ENCODE measurements at places on chromosomes 16 and 17.

GRCh38 chr17:43803758-43804157 is 23.5 kb downstream of the CFAP97D1 start:
- H3K4me3 ChIP-seq = no peak overlapping the region
- H3K27me3 ChIP-seq = no peaks in the 10 kb centered on the region
- no peak overlapping the region for H3K27ac ChIP-seq
- no peaks in the 10 kb centered on the region for H3K4me1 ChIP-seq

- DNase-seq = no peak
Observed at GRCh38 chr17:79644617-79645016, 33.8 kb upstream of the RBFOX3 start.

- no peak overlapping the region for H3K4me3 ChIP-seq
- H3K27ac ChIP-seq = no peak overlapping the region
- no peaks in the 10 kb centered on the region for H3K36me3 ChIP-seq
- H3K4me1 ChIP-seq = no peaks in the 10 kb centered on the region
Observed at GRCh38 chr16:55539049-55539448, 27.4 kb upstream of the CAPNS2 start.

DNA sequence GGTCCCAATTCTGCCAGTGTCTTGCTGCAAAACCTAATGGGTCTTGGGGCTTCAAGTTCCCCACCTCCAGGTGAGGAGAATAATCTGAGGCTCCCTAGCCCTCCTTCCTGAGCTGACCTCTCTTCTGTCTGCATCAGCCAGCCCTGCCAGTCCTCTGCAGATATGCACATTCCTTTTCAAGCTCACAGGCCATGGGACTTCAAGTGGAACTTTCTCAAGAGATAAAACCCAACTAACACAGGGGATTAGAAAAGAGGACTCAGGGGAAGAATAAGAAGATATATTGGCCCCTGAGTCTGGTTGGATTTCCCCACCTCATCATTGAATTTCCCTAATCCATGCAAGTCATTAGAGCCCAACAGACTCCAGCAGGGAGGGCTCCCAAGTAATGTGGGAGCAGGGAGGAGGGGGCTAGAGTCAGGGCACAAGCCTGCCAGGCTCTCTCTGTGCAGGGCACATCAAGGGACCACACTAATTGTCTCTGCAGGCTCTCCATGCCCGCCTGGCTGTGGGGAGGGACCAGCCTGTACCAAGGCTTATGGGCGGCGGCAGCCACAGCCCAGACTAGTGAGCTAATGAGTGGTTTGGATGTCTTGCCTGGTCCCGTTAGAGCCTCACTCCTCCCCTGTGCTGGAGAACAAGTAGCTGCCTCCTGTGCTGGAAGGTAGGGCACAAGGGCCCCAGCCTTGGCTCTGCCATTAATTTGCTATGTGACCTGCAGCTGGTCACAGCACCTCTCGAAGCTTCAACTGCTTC is 1.2 kb downstream of the KRT14 start:
- no peaks in the 10 kb centered on the region for H3K27me3 ChIP-seq
- no peak overlapping the region for H3K4me3 ChIP-seq
- H3K27ac ChIP-seq = no peak overlapping the region
- no peaks in the 10 kb centered on the region for H3K36me3 ChIP-seq

DNA sequence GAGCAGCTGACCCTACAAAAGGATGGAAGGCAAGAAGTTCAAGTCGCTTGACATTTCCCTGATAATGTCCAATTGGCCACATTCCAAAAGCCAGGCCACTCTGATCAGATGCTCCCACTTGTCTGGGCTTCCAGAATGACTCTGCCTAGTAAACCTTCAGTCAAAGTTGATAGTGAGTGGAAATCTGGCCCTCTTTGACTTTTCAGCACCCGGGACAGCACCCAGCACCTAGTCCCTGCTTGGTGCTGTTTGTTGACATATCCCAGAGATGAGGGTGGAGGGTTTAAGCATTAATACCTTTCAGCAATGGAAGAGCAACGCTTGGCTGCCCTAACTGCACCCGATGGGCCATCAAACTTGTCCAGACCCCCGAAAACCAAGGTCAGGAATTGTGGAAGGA is 131.3 kb downstream of the AIPL1 start:
- DNase-seq = peak; percentile 83
- H3K4me3 ChIP-seq = no peak overlapping the region
- no peaks in the 10 kb centered on the region for H3K36me3 ChIP-seq
- no peaks in the 10 kb centered on the region for H3K27me3 ChIP-seq
- no peaks in the 10 kb centered on the region for H3K4me1 ChIP-seq
- no peak overlapping the region for H3K27ac ChIP-seq

DNA sequence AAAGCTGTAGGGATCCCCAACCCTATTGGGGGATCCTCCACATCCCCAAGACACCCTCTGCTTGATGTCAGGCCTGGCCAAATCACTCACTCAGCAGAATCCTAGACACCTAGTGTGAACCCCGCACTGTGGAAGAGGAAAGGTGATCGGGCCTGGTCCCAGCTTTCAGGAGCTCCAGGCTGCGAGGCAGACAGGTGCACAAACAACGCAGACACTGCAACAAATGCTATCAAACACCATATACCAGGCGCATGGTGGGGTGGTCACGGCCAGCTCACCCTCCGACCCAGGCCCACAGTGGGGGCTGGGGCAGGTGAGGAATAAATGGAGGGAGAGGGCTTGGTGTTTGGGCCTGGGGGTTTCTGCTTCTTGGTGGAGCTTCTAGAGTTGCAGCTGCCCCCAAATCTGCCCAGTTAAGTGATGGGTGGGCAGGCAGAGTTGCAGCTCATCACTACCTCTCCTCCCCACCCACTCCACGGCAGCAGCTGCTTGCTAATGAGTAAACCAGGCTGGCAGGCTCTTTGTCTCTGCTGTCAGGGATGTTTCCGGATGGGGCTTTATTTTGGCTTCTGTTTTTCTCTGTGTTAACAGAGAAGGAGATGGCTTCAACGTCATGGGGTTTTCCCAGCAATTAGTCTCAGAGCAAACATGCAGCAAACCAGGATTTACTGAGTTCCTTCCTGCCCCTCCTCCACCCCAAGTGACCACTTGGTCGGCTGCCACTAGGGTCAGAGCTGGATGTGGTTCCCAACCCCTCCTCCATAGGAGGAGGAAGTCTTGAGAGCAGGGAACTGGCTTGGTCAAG is 46.6 kb downstream of the PECAM1 start:
- peaks cover 25% of the 10 kb centered on the region for H3K4me1 ChIP-seq
- peak; percentile 46 for DNase-seq
- peak overlapping the region; percentile 78 for H3K27ac ChIP-seq
- H3K4me3 ChIP-seq = no peak overlapping the region

DNA sequence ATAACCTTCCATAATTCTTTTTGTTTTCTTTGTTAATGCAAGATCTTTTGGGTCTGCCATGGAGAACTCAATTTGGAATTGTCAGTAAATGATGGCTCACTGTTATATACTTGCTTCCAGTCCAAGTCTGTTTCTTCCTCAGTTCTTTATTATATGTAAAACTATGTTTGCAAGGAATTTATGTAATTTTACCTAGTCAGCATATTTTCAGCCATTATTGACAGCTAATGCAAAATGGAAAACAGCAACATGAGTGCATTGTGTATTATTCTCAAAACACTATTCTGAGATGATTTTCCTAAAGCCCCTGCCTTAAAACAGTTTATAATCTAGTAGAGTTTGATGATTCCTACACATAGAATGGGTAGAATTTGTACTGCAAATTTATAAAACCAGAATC is 167.5 kb downstream of the TANC2 start:
- no peak overlapping the region for H3K27ac ChIP-seq
- no peaks in the 10 kb centered on the region for H3K27me3 ChIP-seq
- no peak for DNase-seq
- no peaks in the 10 kb centered on the region for H3K4me1 ChIP-seq
- H3K36me3 ChIP-seq = no peaks in the 10 kb centered on the region
- H3K4me3 ChIP-seq = no peak overlapping the region

DNA sequence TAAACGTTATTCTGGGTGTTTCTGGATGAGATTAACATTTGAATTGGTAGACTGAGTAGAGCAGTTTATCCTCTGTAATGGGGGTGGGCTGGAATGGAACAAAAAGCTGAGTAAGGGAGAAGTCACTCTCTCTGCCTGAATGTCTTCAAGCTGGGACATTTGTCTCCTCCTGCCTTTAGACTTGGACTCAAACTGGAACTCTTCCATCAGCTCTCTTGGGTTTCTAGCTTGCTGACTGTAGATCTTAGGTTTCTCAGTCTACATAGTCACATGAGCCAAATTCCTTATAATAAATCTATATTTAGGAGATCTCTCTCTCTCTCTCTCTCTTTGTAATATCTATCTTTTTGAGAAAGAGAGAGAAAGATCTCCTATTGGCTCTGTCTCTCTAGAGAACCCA is 553.3 kb upstream of the CDH11 start:
- H3K27ac ChIP-seq = no peak overlapping the region
- no peaks in the 10 kb centered on the region for H3K27me3 ChIP-seq
- H3K4me3 ChIP-seq = no peak overlapping the region

DNA sequence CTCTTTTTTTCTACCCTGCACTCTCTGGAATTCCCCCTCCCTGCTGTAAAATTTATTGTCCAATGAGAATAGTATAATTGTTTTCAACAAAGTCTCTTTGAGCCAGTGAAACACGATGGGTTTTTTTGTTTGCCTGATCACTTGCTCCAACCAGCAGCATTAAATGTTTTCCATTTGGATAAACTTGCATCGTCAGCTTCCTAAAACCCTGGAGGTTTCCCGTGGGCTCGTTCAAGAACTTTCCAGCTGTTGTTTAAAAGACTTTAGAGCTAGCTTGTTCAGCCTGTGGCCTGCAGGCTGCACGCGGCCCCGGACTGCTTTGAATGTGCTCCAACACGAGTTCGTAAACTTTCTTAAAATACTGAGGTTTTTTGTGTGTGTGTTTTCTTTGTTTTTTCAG is 14.9 kb downstream of the NAGPA start:
- no peaks in the 10 kb centered on the region for H3K4me1 ChIP-seq
- DNase-seq = no peak
- no peaks in the 10 kb centered on the region for H3K27me3 ChIP-seq
- H3K4me3 ChIP-seq = no peak overlapping the region

- no peak for DNase-seq
- H3K27me3 ChIP-seq = no peaks in the 10 kb centered on the region
- H3K4me3 ChIP-seq = no peak overlapping the region
- peak overlapping the region; percentile 25 for H3K27ac ChIP-seq
Observed at GRCh38 chr17:50934672-50935220, 68.6 kb upstream of the TOB1 start.

GRCh38 chr17:40265337-40265736 is 22.3 kb upstream of the CDC6 start:
- no peaks in the 10 kb centered on the region for H3K27me3 ChIP-seq
- H3K4me1 ChIP-seq = peaks cover 3% of the 10 kb centered on the region
- H3K27ac ChIP-seq = no peak overlapping the region
- H3K4me3 ChIP-seq = no peak overlapping the region
- no peak for DNase-seq
- no peaks in the 10 kb centered on the region for H3K36me3 ChIP-seq

- no peak overlapping the region for H3K4me3 ChIP-seq
- H3K36me3 ChIP-seq = no peaks in the 10 kb centered on the region
- no peaks in the 10 kb centered on the region for H3K4me1 ChIP-seq
- H3K27me3 ChIP-seq = no peaks in the 10 kb centered on the region
- DNase-seq = no peak
Observed at GRCh38 chr17:47012457-47012856, 33.4 kb upstream of the RPRML start.

- no peak overlapping the region for H3K4me3 ChIP-seq
- no peak overlapping the region for H3K27ac ChIP-seq
- peak; percentile 60 for DNase-seq
- no peaks in the 10 kb centered on the region for H3K4me1 ChIP-seq
- no peaks in the 10 kb centered on the region for H3K36me3 ChIP-seq
Observed at GRCh38 chr16:1919327-1919998, 1.2 kb upstream of the HS3ST6 start.

DNA sequence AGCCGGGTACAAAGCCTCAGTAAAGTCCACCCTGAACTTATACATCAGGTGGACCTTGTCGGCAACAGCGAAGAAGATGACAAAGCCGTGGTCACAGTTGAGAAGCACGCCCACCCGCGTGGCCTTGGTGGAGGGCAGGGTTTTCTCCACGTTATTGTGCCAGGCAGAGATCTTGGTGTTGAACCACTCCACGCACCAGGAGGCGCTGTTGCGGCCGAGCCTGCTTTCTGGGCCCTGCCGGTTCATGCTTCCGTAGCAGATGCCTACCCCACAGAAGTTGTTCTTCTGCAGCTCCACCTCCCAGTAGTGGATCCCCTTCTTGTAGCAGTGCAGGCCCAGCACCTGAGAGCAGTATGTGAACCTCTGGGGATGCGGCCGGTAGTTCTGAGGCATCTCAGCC is 22.1 kb downstream of the TRIM25 start:
- no peaks in the 10 kb centered on the region for H3K36me3 ChIP-seq
- no peak overlapping the region for H3K27ac ChIP-seq
- no peaks in the 10 kb centered on the region for H3K27me3 ChIP-seq

- no peaks in the 10 kb centered on the region for H3K4me1 ChIP-seq
- no peak for DNase-seq
- H3K36me3 ChIP-seq = no peaks in the 10 kb centered on the region
- H3K4me3 ChIP-seq = no peak overlapping the region
- no peaks in the 10 kb centered on the region for H3K27me3 ChIP-seq
- no peak overlapping the region for H3K27ac ChIP-seq
Observed at GRCh38 chr17:72502371-72503341, 381.8 kb downstream of the SOX9 start.

- H3K4me1 ChIP-seq = no peaks in the 10 kb centered on the region
- H3K27me3 ChIP-seq = no peaks in the 10 kb centered on the region
- no peaks in the 10 kb centered on the region for H3K36me3 ChIP-seq
- H3K27ac ChIP-seq = no peak overlapping the region
- no peak overlapping the region for H3K4me3 ChIP-seq
Observed at GRCh38 chr16:77035361-77035760, 155.6 kb upstream of the MON1B start.

- no peaks in the 10 kb centered on the region for H3K4me1 ChIP-seq
- H3K27me3 ChIP-seq = no peaks in the 10 kb centered on the region
- H3K36me3 ChIP-seq = peaks cover 2% of the 10 kb centered on the region
- no peak for DNase-seq
- H3K4me3 ChIP-seq = no peak overlapping the region
Observed at GRCh38 chr17:2198927-2199326, 104.7 kb downstream of the SMG6 start.

DNA sequence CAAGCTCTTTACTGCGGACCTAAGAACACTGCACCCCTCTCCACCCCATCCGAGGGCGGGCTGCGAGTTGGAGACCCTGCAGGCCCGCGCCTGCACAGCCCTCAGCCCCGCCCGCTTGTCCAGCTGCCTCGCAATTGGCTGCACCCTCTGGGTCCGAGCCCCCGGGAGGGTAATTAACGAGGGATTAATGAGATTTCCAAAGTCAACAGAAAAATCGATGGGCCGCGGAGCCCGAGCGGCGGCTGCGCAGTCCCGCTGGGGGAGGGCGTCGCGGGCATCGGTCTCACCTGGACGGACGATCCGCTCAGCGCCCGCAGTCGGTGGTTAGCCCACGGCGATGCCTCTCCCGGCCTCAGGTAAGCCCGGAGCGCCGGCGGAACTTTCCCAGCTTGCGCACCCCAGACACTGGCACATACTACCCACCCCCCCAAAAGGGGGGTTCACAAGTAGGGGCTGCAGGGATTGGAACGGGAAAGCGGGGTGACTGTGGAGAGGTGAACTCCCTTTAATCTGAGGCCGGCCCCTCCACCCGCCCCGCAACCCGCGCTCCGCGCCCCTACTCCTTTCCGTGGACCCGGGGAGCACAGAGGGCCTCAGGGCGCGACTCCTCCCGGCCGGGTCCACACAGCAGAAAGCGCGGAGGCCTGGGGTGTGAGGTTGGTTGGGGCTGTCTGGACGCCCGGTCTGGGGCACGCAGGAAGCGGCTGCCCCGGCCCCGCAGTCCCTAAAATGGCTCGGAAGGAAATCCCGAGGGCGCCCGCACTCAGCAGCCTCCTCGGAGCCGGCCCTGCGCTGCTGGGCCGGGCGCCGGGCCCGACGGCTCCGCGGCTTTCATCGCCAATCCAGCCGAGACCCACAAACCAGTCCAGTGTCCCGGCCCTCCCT is at the start of gene OTOP3:
Gene OTOP3 (plus strand): TSS at position 314 of the 885 bp plus-strand sequence. CDS start 24 bp downstream, at position 338.
- peaks cover 18% of the 10 kb centered on the region for H3K27me3 ChIP-seq
- no peak within 1 kb of the TSS for H3K27ac ChIP-seq
- no peaks in the 10 kb centered on the region for H3K4me1 ChIP-seq
- no peaks in the 10 kb centered on the region for H3K36me3 ChIP-seq
- DNase-seq = no peak

All from kidney (tissue), 22 donors.